ACHN (cell line): ENCODE measurements at places on chromosomes 1 and 21.

GRCh38 chr1:230753586-230754251 lies 6.5 kb downstream of the CAPN9 start:
- peak; percentile 37 for DNase-seq

GRCh38 chr1:21058035-21058793 lies 118.5 kb downstream of the EIF4G3 start:
- no peak for DNase-seq

- DNase-seq: no peak
Measured at GRCh38 chr1:230086151-230086550, 19.1 kb downstream of the GALNT2 start.

DNA sequence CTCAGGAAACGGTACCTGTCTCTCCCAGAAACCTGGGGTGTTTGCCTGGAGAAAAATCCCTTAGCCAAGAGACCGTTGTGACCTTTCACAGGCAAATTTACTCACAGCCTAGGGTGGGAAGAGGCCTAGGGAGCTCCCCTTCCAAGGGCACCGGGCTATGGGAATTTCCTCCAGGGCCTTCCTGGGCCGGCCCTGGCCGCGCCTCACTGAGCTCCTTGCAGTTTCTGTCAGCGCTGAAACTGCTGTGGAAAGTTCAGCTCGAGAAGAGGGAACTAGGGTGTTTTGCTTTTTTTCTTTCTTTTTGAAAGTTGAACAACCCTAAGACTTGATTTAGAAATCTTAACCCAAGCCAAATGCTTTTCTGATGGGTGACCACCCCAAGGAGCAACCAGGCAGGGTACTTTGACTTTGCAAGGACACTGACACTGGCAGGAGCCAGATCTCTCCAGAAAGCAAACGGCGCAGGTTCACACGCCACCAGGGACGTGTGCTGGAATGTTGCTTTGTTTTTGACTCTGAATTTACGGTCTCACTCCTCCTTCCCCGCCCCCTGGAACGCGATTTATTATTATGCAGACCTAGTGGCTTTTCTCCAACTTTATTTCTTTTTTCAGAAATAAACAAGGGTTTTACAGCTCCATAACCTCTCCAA lies 229.6 kb upstream of the JUN start:
- DNase-seq: peak; percentile 13

DNA sequence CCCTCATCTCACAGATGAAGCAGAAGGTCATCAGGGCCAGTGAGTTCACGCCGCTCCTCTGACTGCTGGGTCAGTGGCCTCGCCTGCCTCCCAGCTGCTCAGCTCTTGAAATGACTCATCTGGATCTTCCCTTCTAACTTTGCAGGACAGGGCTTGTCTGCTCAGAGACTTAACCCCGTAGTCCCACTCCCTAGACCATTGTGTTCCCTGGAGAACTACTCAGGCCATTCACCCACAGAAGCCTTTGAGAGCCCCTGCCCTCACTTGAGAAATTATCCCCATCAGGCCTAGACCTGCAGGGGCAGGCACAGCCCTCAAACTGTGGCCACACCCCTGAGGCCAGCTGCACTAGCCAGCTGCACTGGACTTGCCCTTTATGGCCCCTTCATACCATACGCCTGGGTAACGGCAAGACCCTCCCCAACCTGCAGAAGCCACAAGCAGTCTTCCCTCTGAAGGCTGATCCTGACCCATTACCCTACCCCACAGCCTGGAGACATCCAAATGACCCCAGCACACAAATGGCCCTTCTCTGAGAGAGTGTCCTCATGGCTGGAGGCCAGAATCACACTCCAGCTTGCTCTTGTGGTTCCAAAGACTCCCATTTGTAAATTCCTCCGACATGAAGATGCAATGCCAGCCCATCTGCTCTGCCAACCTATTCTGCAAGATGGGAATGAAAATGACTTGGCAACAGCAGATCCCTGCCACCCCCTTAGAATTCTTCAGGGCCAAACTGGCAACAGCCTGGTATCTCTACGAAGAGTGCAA lies 33.2 kb downstream of the RCSD1 start:
- DNase-seq: peak; percentile 57

DNA sequence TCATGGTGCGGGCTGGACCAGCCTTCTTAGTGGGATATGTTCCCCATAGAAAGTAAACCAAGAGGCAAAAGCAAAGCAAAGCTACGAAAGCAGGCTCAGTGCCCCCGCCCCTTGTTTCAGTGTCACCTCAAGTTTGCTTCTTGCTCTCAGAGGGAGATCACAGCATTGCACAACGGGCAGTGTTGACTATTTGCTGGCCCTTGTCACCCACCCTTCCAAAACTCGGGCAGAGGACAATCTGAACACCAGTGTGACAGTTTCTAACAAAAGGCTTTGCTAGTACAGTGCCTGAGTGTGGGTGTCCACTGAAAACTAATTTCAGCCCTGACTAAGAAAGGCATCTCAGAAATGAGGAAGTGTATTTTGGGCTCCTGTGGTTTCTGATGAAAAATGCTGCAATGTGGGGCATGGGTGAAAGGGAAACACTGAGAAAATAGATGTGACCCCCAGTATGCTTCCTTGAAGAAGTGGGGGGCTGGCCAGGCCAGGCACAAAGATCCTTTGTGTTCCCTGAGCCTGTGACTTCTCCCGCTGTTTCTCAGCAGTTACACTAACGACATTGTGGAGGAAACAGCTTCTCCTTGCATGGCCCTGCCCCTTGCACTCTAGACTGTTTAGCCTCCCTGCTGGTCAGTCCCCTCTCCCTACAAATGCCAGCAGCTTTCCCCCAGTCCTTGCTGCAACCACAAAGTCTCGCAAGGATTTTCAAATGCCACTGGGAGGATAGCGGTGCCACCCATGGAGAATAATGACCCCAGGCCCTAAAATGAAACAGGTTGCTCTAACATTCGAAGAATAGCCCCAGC lies 33.3 kb upstream of the KCNE1 start:
- DNase-seq: peak; percentile 69

GRCh38 chr1:7552402-7552801 lies 218.7 kb upstream of the VAMP3 start:
- peak; percentile 82 for DNase-seq

- DNase-seq: no peak
Measured at GRCh38 chr1:56580771-56581170, 1.4 kb upstream of the PLPP3 start.

DNA sequence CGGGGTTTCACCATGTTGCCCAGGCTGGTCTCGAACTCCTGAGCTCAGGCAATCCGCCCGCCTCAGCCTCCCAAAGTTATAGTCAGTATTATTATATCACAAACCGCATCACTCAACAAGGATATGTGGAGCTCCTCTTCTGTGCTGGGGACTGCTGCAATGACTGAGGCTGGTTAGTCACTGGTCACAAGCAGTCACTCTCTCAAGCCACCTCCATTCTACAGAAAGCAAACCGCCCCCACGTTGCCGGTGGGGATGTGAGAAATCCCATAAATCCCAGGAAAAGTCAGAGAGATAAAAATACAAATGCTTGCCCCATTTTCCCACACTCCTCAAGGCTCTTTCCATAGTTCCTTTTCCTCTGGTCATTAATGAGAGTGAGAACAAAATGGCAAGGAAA lies 155.7 kb downstream of the ADSS2 start:
- no peak for DNase-seq
